ENCODE measurements at places on chromosomes 4 and X.

DNA sequence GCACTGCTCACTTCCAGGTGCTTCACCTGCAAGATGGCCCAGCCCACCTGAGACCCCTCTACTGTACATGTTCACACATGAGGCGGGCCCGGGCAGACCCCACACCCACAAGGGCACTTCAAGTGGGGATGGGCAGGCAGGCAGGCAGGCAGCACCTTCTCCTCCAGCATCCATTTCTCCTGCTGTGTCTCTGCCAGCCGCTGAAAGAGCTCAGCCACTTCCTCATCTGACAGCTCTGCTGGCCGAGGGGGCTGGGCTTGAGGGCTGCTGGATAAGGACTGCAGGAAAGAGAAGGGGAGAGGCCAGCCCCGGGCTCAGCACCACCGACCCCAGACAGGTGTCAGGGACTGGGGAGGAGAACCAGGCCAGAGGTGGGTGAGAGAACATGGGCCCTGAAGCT is 4.4 kb upstream of the KCND1 start:
- no peak for DNase-seq

DNA sequence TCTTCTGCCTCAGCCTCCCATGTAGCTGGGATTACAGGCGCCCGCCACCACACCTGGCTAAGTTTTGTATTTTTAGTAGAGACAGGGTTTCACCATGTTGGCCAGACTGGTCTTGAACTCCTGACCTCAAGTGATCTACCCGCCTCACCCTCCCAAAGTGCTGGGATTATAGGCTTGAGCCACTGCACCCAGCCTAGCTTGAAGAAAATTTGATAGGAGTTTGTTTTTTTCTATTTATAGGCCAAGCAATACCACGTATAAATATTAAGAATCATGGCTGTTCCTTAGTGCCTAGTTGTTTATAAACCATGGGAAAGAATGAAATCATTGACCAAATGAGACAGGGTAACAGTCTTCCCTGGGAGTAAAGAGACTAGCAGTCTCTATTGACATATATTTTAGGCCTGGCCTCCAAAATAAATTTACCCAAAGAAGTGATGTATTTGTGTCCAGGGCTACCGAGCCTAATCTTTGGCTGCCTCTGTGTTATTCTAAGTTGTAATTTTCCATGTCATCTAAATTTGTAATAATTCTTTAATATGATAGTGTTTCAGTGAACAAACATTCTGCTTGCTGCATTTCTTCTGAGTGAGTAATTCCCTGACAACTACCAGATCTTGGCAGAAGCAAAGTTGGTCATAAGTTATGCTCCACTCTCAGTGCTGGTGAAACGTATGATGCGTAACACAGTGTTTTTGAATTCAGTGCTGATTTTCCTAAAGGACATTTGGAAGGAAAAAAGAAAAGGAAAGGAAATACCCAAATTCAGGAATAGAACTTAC is 10.3 kb downstream of the PKD2 start:
- no peak for DNase-seq

GRCh38 chrX:108285356-108285755 is 152.9 kb downstream of the COL4A6 start:
- DNase-seq = no peak

DNA sequence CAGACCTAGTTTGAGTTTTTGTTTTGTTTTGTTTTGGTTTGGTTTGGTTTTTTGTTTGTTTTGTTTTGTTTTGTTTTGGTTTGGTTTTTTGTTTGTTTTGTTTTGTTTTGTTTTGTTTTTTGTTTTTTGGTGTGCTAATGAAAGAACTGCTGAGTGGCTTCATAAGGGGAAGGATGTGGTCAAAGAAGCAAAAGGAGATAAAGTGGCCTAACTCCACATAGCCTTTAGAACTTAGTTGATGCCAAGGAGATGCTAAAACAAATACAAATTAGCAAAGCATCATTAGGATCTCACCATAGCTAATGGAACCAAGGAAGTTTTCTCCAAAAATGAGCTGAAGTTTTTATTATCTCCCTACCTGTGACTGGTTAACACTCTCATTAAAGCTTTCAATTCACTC is 44.6 kb upstream of the TMEM164 start:
- no peak for DNase-seq

DNA sequence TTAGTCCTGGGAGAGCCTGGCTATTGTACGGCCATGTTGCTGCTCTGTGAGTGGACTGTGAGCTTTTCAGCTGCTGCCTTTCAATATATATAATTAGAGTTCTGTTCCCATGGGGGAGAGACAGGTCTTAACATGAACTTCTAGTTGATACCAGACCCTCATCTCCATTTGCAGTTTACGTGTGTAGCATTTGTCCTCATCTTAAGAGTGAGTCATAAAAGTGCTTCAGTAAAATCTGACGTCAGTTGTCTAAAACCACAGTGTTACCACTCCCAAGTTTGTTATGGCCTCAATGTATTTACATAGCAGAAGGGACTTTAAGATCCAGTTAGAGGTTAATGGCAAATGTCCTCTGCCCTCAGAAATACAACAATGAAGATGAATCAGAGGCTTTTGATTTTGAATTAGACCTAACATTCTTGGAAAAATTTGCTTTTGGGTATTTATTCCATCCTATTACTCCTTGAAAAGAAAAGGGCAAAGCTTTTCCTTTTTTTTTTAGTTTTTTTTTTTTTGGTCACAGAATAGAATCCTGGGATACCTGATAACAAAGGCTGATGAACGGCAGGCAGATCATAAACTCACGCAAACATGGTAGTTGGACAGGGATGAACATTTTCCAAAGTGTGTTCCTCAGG is 38.6 kb downstream of the PHOX2B start:
- DNase-seq = no peak

DNA sequence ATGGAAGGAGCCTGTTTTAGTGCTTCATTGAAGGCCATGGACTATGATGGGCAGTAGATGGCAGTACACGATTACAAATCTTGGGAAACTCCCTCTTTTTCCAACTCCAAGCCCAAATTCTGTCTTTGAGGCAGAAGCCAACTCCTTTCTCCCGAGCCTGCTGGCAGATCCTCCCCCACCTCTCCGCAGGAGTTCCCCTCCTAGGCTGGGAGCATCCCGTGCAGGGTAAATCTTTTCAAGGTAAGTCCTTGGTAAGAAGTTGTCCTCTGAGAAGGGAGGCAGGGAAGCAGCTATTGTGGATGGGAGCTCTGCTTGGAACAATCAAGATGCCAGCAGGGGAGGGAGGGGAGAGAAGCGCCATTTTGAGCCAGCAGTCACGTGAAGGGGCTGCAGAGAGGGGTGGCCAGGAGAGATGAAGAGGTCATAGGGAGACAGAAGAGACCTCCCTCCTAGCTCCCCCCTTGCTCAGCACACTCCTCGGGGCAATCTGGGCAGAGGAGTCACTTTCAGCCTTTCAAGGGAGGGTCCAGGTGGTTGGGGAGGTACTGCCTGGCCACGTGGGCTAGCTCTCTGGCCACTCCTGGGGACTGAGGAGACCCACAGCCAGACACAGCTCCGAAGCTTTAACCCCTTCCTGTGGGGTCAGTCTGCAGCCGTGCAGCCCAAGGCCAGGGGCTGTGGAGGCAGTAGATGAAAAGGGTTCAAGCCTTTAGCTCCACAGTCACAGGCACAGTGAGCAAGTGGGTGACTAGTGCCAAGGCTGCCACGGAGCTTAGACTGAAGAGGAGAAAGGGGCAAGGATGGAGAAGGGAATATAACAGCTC is 9.6 kb downstream of the CC2D2A start:
- DNase-seq = no peak

DNA sequence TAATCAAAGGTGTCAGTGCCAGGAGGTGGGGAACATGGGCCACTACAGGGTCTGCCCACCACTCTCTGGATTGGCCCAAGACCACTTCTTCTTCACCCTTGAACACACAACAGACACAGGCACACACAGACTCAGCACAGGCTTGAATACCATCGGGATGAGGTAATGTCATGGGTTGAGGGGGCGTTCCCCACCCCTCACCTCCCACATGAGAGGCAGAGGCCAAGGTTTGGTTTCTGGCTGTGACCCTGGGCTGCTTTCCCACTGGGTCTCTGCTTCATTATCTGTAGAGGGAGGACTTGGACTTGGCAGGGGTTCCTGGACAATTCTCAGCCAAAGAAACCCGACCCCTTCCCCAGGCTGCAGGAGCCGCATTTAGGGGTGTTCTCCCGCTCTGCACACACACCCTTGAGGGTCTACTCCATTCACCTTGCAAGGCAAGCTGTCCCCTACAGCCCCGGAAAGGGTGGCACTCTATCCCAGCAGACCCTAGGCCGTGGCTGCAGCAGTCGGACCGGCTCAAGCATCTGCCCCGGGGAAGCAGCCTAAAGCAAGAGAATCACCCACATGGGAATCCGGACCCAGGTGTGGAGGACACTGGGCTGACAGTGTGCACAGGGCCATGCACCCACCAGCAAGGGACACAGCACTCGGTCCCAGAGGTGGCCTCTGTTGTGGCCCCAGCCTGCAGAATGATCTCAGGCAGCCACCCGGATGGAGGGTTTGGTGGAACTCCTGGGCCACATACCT is 62.4 kb downstream of the TRMT44 start:
- no peak for DNase-seq

DNA sequence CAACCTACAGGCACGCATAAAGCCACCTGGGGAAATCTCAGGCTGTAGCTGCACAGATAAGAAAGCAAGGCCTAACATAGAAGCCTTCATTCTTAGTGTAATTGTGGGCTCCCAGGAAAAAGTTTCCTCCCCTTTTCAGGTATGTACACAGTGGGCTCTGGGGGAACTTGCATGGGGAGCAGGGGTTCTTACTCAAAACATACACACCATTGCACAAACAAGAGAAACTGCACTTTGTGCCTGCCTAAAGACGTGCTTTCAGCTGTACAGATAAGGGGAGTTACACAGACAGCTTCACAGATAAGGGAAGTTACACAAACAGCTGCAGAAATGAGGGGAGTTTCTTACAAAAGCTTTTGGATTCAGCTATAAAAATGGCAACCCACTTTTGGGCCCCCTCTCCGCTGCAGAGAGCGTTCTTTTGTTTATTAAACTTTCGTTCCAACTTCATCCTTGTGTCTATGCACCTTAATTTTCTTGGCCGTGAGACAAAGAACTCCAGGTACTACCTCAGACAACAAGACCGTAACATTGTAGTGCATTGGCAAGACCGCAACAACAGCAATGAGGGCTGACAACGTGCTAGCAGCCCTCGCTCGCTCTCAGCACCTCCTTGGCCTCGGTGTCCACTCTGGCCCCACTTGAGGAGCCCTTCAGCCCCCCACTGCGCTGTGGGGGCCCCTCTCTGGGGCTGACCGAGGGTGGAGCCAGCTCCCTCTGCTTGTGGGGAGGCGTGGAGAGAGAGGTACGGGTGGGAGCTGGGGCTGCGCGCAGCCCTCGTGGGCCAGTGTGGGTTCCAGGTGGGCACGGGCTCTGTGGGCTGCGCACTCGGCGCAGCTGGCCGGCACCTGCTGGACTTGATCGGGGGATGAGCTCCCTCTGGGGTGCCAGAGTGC is 317.5 kb downstream of the RAPGEF2 start:
- no peak for DNase-seq

DNA sequence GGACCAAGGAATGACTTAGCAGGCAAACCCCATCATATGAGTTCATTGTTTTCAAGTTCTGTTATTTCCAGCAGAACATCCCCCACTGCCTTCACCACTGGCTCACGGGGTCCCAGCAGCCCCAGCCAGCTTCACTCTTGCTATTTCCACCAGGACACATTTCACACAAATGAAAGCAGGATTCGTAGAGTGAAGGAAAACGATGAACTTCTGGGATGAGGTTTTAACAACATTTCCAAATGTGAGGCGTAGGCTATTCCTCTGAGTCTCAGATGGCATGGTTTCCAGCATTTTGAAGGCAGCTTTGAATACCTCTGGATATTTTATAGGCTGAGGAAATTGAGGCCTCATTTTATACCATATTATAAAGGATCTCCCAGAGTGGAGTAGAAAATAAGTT is 32.9 kb upstream of the EGFL6 start:
- DNase-seq = no peak

DNA sequence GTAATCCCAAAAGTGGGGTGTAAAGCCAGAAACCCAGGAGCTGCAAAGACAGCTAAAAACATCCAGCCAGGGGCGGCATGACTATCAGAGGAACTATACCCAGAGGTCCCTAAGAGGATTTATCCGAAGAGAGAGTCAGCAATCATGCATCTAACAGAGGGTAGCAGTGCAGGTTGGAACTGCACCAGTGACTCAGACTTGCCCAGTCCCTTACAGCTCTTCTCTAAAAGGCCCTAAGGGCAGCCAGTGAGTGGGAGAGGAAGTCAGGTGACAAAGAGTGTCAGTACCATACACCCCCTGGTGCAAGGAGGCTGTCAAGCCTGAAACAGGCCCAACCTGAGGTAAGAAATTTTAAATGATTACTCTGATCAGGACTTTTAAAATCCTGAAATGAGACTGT is 88.1 kb downstream of the CAMK2D start:
- DNase-seq = peak; percentile 43

DNA sequence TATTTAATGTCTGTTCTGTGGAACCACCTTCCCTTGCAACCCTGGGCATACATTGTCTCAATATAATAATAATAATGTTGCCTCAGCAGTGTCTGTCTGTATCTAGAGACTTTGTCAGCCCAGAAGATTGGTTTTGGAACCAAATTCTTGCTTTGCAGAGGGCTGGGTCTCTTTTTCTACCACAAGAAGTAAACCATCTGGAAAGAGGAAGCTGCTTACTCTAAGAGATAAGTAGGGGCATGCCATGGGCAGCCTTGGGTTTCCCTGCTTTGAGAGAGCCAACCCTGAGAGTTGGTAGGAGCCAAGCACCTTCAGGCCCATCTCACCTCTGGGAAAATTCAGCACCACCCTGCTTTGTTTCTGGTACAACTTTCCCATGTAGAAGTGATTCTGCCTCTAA is 27.0 kb downstream of the TMEM31 start:
- DNase-seq = no peak

DNA sequence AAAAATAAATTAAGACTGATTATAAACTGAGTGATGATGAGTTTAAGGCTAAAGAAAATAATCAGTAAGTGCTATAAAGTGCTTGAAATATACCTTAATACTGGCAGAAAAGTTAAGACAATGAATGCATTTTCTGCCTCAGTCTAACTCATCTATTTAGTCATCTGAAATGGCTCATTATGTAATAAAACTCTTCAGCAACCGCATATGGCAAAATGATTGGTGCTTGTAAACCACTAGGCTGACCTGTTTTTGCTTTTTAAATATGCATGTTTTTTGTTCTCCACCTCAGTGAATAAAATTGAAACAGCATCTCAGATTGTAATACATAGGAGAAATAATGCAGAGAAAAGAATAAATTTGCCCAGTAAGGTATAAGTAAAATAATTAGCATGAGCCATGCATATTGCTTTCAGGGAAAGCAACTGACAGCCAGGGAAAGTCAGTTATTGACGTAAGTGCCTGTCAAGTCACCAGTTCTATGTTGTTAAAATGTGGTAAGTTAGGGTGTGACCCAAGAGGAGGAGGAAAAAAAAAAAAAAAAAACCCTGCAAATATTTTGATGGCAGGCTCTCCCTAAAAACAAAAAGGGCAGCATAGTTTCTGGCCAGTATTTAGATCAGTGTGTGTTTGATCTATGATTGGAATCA is 167.5 kb downstream of the PALLD start:
- DNase-seq = no peak

GRCh38 chr4:26566133-26566532 is 17.8 kb upstream of the TBC1D19 start:
- DNase-seq = no peak

All from stimulated activated naive CD8-positive, alpha-beta T cell treated with anti-CD3 and anti-CD28 coated beads, Interleukin-15, Interleukin-2, amounts not matched to agents 100 U/mL and 50 U/mL, for 24 hours (primary cell).